Anterior cingulate cortex (tissue), 58 donors: ENCODE measurements at places on chromosomes 7 and 10.
A peak's percentile ranks its signal among the peaks of the same experiment; 100 is the strongest.

- DNase-seq, result no peak
Measured at GRCh38 chr7:32381024-32381601, 109.1 kb downstream of the LSM5 start.

GRCh38 chr10:88116481-88116880 lies 253.1 kb downstream of the PTEN start:
- no peak for DNase-seq

DNA sequence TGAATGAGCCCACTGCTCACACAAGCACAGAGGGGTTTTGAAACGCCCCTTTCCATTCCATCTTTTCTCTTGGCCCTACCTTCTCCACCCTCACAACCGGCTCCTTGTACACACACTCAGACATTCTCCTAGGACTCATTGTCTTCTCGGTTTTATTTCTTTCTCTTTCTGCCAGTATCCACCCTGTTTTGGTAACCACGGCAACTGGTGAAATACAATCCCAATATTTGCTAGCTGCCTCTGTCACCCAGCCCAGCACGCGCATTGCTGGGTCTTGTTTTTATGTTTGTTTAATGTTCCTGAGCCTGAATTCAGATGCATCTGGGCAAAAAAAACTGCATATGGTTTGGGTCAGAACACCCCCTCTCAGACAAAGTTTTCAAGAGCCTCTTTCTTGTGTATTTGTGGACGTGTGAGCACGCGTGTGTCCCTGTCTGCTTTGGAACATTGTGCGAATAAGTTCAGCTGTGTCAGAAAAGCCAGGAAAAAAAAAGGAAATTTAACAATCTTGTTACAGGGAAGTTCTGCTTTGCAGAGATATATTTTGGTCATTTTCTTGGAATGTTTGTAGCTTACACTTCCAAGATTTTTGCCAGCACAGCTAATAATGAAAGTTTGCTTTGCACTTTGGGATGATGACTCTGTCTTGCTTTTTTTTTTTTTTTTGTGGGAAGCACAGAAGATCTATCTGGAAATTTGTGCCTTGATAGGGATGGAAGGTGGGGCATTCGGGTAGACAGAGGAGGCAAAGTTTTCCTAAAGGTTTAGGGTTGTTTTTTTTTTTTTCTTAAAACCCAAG lies 225.9 kb downstream of the TRIL start:
- DNase-seq, result no peak

- DNase-seq, result peak; percentile 56
Measured at GRCh38 chr7:42236976-42237810, at the start of gene GLI3. Gene GLI3, minus strand, starts transcription at chr7:42237209. Its CDS starts 13,956 bp downstream, at chr7:42223253.

- no peak for DNase-seq
Measured at GRCh38 chr10:110781139-110781538, 90.6 kb upstream of the PDCD4 start.

- no peak for DNase-seq
Measured at GRCh38 chr10:109741712-109742111, 181.6 kb downstream of the XPNPEP1 start.

GRCh38 chr10:28278842-28279241 lies 24.0 kb downstream of the MPP7 start:
- no peak for DNase-seq

- DNase-seq, result no peak
Measured at GRCh38 chr10:33236916-33237315, 97.6 kb downstream of the NRP1 start.

GRCh38 chr7:68722044-68722443 lies 876.2 kb upstream of the AUTS2 start:
- DNase-seq, result no peak

DNA sequence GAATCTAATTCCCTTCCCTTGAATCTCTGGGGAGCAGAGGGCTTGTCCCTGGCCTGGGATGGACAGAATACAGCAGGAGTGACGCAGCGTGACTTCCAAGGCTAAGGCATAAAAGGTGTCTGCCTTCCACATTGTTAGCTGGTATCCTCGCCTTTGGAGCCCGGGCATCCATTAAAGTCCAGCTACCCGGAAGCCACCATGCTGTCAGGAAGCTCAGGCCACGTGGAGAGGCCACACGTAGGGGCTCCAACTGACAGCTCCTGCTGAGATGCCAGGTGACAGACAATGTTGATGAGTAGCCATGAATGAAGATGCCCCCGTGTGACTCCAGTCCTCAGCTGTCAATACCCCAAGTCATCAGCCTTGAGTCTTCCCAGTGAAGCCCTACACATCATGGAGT lies 99.9 kb downstream of the OAT start:
- no peak for DNase-seq

GRCh38 chr10:71578069-71578468 lies 141.5 kb downstream of the C10orf105 start:
- DNase-seq, result no peak

DNA sequence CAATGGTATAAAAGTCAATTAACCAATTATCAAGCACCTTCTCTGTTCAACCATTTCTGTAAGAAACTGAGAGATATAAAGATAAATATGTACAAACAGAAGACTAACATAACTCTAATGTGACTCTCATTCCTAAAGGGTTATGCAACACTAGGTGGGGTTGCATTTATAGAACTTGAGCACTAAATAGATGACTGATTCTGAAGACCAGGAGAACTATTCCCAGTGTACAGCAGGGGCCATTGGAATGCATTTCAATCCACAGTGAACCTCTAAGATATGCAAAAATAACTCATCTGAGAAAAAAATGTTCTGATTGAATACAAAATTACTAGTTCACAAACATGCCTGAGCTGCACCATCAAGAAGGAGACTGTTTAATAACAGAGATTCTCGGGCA lies 341.2 kb upstream of the STEAP1 start:
- no peak for DNase-seq

DNA sequence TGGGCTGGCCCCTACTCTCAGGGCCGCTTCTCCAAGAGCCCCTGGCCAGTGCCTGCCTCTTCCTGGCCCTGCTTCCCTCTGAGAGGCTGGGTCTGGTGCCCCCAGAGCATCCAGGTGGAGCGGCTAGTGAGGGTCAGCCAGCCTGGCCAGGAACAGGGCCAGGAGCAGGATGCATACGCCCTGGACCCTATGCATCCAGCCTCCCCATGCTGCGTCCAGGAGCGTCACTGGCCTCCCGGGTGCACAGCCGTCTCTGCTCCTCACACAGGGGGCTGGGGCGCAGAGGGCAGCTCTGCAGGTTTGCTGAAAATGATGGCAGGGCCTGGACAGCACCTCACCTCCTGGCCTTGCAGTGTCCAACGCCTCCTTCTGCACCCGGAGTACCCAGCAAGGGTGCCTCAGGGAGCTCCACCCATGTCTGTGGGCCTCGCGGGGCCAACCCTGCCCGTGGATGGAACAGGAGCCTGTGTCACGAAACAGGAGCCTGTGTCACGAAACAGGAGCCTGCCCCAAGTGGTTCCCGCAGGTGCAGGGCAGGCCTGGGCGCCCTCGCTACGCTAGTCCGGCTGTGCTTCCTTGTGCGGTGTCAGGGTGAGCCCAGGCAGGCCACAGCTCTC lies 246.2 kb upstream of the PPP2R2D start:
- no peak for DNase-seq

- DNase-seq, result no peak
Measured at GRCh38 chr7:117008886-117009531, 55.7 kb downstream of the ST7 start.

- no peak for DNase-seq
Measured at GRCh38 chr10:125071008-125071407, 89.4 kb downstream of the CTBP2 start.

GRCh38 chr7:15571301-15571878 lies 9.6 kb upstream of the AGMO start:
- DNase-seq, result no peak

DNA sequence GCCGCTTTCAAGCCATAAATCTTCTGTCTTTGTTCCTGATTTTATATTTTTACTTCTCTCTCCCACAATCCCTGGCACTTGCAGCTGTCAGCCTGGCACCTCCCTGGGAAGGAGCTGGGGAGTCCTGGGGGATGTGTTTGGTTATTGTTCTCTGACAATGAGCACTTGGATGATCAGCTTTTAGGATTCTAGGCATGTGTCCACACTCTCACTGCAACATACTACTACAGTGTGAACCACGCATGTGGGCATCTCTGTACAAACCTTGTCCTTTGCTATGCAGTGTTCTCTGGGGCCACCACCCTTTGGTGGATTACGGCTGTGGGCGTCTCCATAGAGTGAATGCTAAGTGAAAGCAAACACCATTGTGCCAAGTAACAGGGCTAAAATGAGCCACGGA lies 168.4 kb upstream of the KMT2E start:
- peak; percentile 12 for DNase-seq

DNA sequence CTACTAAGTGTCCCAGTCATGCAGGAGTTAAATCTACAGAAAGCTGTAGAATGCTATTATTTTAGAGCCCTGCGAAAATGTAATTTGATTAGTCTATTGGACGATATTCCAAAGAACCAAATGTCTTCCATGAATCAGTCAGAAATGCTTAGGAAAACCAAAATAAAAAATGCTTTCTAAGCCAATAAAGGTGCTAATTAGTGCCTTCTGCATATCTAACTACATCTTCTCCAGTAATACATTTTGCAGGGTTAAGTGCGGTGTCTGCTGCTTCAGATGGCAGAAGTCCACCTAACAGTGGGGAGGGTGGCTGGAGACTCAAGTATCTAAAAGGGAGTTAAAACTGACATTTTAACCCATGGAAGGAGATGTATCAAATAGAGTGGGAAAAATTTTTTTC lies 50.1 kb downstream of the ITPRID1 start:
- DNase-seq, result no peak

DNA sequence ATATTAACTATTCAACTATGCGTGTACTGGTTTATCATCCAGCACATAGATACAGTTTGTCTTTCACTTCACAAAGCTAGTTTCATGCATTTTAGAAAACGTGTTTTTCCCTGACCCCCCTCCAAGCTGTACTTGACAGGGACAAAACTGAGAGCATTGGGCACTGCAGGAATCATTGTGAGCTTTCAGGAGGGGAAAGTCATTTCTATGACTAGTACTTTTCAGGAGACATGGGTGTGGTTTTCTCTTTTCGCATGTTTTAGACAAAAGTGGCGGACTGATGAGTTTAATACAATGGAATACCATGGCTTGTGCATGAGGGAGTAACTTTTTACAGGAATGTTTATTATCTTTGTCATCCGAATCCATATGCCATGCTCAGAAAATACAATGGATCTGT lies 42.7 kb downstream of the NRG3 start:
- no peak for DNase-seq

DNA sequence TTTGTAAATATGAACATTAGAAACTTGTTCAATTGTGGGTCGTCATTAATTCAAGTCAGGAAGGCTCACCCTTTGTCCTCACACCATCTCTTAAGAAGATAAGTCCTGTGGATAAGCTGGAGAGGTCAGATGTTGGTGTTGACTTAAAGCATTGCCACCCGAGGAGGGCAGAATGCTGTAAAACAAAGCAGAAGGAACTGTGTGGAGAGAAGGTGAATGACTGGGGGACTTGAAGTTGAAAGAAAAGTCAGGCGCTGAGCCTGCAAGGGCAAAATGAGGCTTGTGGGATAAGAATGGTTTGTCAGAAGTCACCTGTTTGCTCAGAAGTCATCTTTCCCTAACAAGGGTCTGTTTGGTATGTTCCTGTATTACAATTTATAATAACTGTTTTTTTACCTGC lies 9.1 kb downstream of the RPA3 start:
- DNase-seq, result no peak

GRCh38 chr7:14900051-14900450 lies 2.5 kb downstream of the DGKB start:
- DNase-seq, result no peak

GRCh38 chr7:24908727-24909126 lies 71.3 kb downstream of the OSBPL3 start:
- no peak for DNase-seq

DNA sequence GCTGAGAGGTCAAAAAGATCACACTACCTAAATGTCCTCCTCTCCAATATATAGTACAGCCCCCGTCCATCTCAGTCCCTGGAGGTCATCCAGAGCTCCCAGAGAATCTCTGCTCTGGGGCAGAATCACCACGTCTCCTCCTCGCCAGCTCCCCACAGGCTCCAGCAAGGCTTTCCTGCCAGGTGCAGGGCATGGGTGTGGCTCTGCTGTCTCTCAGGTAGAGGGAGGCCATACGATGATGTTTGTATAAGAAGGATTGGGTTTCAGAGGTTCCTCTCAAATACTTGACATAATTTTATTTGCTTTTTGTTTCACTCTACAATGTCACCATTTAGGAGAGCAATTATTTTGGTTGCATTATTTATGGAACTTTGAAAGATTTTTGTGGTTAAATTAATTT lies 98.3 kb upstream of the PRSS58 start:
- DNase-seq, result no peak

DNA sequence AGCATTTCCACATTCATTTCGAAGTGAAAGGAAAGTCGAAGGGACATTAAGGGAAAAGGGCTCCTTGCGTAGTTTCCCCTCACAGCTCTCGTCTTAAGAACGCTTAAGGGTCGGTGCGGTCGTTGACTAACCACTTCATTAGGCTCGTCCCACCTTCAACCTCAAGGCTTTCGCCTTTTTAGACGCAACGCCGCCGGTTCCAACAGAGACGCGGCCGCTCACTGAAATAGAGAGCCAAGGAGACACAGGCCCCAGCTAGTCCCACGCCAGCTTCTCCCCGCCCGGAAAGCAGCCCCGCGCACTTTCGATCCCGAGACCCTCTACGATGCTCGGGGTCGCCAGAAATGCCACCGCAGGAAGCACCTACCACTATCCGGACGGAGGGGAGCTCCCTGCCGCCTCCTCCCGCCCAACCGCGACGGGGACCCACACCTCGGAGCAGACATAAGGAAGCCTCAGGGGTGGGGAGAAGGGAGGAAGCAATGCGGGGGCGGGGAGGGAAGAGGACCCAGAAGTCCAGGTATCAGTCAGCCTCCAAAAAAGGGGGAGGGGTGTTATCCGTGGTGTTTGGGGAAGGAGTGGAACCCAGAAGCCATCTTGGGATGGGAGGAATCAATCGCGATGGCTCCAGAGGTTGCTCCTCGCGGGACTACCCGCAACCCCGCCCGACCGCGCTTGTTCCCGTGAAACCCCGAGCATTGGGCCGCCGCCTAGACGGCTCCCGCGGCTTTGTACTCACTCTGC lies 559 bp downstream of the TRA2A start:
- peak; percentile 35 for DNase-seq

GRCh38 chr10:6603142-6604125 lies 23.4 kb upstream of the PRKCQ start:
- DNase-seq, result no peak

GRCh38 chr7:137937202-137937560 lies 64.7 kb downstream of the CREB3L2 start:
- DNase-seq, result no peak
